NCI-H524 treated with DMSO at 0.1 percent for 48 hours (cell line): ENCODE measurements at places on chromosomes 5 and 9.

DNA sequence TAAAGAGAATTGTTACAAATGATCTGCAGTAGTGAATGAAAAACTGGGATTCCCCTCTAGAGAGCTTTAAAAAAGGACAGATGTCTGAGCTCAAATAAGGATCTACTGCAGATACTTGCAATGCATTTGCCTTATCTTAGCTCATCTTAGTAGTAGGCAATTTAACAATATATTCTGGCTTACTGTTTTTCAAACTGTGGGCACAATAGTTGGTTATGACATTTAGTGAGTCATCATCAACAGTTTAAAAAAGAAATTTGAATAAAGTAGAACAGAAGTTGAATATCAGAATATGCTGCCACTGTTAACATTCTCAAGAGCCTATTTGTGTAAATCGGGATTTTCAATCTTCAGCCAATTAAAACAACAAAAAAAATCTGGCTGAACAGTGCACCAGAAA is 6.7 kb upstream of the CAST start:
- DNase-seq = no peak

GRCh38 chr5:159657298-159657697 is 259.0 kb upstream of the ADRA1B start:
- no peak for DNase-seq

DNA sequence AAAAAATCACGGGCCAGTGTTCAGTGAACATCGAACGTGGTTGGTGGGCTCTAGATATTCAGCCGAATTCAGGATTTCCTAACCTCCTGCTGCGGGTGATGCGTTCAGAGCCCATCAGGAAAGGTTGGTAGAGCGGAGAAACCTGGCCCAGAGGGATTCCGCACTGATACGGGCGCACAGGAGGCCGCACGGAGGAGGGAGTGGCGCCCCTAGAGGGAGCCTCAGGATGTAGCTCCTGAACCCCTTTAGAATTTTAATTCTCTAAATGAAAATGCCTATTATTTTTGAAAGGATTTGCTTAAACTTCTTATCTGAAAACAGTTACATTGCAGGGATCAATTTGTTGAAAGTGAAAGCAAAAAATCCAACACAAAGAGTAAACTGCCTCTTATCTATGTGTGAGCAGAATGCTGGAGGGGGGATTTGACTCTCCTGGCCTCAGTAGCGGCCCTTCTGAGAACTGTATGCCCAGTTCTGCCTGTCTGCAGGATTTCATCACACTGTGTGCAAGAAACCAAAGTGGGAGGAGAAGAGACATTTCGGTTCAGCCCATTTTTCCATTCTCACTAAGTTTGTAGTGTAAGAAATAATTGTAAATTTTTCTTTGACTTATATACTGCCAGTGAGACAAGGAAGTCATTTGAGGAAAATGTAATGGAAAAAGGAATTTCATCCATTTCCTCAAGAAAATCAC is 75.9 kb downstream of the TENT4A start:
- no peak for DNase-seq

DNA sequence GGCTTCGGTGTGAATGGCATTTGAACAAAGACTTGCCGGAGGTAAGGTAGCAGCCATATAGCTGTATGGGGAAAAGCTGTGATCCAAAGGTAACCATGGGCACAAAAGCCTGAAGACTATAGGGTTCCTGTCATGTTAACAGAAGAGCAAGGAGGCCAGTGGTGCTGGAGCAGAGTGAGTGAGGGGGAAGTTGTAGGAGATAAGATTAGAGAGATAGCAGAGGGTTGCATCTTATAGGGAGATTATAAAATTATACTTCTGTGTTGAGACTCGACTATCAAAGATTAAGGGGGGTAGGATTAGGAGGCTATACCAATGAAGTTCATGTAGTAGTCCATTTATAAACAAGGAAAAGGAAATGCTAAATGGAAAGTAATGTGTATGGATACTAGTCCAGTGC is 3.3 kb downstream of the NCBP1 start:
- no peak for DNase-seq

GRCh38 chr9:105054491-105054890 is 126.5 kb upstream of the ABCA1 start:
- no peak for DNase-seq

- DNase-seq = no peak
These were observed 33.3 kb upstream of the DAPK1 start for GRCh38 chr9:87464110-87464991.

GRCh38 chr5:14600846-14601245 is 19.3 kb downstream of the OTULINL start:
- DNase-seq = no peak
